ENCODE measurements at places on chromosomes 3 and 15. TPM values are rescaled to one million over a fixed set of nuclear protein-coding genes. Genes with fewer than 3 reads are reported as not detected.

Gene MYO5A
- 21.6 TPM for total RNA-seq

DNA sequence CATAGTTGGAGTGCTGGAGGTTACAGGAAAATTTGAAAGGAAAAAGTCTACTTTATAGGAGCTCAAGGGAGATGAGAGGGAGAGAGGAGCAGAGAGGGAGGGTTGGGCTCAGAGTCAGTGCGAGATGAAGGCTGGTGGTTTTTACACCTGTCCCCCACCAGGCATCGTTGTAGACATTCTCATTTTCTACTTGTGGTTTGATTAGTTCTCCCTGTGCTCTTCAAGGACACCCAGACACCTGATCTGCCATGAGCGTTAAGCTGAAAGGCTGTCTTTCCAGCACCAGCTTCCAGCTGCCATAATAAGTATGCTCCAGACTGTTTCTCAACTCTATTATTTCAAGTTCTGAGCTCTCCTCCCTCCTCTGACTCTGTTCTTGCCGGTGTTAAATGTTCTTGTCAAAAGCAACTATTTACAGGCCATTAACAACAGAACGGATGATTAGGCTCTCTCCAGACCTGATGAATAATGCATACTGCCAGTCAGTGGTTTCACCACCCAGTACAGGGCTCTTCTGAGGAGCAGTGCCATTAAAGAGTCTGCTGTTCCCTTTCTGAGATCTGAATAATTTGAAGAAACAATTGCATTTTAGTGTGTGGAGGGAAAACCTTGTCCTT is 514.6 kb upstream of the MCTP2 start:
- H3K4me1 ChIP-seq = no peaks in the 10 kb centered on the region
- DNase-seq = no peak

Gene SI
- total RNA-seq = not detected

- H3K4me1 ChIP-seq = no peaks in the 10 kb centered on the region
- no peak overlapping the region for H3K27ac ChIP-seq
Observed at GRCh38 chr3:10443272-10444109, 61.9 kb downstream of the ATP2B2 start.

Gene FYTTD1
- 23.8 TPM for total RNA-seq

GRCh38 chr3:53109891-53110771 is 20.1 kb downstream of the RFT1 start:
- no peak overlapping the region for H3K4me3 ChIP-seq
- H3K36me3 ChIP-seq = no peaks in the 10 kb centered on the region
- peak; percentile 74 for DNase-seq

Gene PRTG
- 8.9 TPM for total RNA-seq

DNA sequence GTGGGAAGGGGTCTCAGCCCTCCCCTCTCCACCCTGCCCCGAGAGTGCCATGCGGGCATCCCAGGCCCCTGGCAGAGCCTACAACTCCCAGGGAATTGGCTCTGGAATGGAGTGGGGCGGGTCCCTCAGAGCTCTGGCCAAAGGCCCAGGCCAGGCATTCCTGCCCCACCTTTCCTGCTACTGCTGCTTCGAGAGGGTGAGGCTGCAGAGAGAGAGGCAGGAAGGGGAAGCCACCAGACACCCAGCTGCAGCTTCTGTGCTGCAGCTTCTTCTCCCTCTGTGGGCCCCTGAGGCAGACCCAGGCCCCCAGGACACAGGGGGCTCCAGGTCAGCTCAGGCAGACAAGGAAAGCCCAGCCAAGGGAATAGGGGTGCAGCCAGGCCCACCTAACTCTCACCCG is 2.7 kb downstream of the ALS2CL start:
- no peak for DNase-seq
- peaks cover 14% of the 10 kb centered on the region for H3K4me1 ChIP-seq
- no peak overlapping the region for H3K27ac ChIP-seq
- no peaks in the 10 kb centered on the region for H3K27me3 ChIP-seq
- no peak overlapping the region for H3K4me3 ChIP-seq
- no peaks in the 10 kb centered on the region for H3K36me3 ChIP-seq

Data from ovary (tissue), 10 donors.